ENCODE measurements at places on chromosomes 11 and 22.

GRCh38 chr11:44853666-44854065 is 97.0 kb downstream of the TP53I11 start:
- DNase-seq: no peak

- no peak for DNase-seq
These were observed 71.9 kb downstream of the FBXO7 start for GRCh38 chr22:32546496-32546895.

GRCh38 chr22:42813501-42813900 is 43.6 kb downstream of the ARFGAP3 start:
- no peak for DNase-seq

DNA sequence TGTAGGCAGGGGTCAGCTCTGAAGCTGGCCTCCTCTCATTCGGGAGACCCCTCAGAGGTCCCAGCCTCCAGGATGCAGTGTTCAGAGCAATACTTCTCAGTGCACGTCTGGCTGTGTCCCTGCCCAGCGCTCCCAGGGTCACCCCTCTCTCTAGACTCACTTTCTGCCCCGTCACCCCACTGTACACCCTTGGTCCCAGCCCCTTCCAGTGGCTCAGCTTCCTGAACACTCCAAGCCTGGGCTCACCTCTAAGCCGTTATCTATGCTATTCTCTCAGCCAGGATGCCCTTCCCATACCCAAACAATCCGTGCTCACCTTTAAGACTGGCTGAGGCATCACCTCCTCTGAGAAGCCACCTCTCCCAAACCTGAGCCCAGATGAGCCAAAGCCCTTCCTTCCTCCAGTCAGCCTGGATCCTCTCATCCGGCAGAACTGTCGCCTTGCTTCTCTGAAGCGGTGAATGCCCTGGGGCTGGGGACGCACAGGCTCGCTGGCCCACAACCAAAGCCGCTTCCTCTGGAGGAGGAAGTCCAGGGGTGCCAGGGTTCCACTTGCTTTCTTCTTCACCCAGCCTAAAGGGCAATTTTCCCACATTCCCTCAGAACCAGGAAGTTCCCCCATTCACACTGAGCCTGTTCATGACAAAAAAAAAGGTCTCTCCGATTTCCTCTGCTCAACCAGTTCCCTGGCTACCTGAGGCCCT is 13.7 kb upstream of the CDKN1C start:
- DNase-seq: no peak

All from tibial nerve (tissue), 4 donors.